Panc1 (cell line): ENCODE measurements at places on chromosomes 11 and 22.

DNA sequence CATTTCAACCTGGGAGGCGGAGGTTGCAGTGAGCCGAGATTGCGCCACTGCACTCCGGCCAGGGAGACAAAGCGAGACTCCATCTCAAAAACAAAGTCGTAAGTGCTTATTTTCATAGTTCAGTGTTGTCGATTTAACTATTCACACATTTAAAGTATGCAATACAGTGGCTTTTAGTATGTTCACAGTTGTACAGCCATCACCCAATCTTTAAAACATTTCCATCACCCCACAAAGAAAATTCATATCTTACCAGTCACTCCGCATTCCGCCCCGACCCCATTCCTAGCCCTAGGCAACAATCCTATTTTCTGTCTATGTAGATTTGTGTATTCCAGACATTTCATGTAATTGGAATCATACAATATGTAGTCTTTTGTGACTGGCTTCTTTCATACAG is 11.9 kb downstream of the IPO7 start:
- no peak for DNase-seq

GRCh38 chr11:102552020-102552419 is 21.5 kb upstream of the MMP7 start:
- no peak for DNase-seq

GRCh38 chr11:104652996-104653395 is 245.3 kb downstream of the CASP12 start:
- no peak for DNase-seq

DNA sequence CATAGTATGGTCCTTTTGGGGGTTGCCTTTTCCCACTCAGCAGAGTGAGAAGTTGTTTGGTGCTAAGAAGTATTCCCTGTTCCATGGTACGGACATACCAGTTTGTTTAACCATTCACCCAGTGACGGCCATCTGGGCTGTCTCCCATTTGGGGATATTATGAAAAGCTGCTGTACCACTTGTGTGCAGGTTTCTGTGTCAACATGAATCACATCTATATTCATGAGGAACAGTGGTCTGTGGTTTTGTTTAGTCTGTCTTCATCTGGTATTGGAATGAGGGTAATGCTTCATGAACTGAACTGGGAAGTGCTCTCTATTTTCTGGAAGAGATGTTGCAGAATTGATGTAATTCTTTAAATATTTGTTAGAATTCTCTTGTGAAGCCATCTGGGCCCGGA is 89.5 kb downstream of the TRMU start:
- DNase-seq: no peak

DNA sequence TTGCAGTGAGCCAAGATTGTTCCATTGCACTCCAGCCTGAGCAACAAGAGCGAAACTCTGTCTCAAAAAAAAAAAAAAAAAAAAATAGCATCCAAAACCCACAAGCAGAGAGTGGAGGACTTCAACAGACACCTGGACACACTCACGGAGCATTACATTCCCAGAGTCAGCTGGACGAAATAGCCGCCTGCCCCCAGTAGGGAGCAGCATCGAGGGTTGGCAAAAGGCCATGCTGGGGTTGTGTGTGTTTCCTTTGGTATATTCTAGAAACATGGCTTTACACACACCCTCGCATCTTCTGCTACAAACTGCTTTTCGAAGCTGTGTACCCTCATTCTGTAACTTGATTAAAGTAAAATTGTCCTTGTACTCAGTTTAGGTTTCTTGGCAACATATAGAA is 5.3 kb downstream of the ADA2 start:
- no peak for DNase-seq

DNA sequence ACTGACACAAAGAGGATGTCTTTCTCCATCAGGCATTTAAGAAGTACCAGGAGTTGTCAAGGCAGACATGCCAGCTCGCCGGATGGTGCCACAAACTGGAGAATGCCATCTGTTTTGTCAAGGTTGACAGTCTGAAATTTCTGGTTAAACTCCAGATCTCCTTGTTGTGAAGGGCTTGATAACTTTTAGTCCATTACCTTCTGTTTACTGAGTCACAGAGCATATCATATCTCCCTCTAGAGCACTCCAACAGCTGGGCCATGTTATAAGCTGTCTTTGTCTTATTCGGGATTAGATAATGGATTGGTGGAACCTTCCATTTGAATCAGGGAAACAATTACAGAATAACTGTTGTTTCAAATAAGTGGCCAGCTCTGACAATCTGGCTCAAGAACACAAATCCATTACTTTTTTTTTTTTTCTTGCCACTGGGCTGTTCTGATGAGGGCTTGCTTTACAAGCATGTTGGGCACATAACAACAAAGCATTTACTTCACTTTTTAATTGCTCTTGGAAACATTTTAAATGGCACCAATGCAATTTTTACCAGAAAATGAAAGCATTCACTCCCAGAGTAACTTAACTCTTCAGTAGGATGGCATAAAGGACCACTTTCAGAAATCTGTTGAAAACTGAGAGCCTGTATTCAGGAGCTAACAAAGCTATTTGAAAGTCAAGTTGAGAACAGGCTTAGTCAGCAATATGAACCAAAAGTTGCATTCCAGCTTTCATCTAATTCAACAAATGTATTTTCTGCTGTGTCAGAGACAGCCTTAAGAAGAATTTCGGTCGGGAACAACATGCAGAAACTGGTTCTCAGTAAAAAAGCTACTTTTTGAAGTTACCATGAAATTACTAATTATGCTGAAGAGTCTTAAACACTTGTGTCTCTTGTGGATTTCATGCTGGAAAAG is 227.6 kb upstream of the PITPNB start:
- DNase-seq: no peak

DNA sequence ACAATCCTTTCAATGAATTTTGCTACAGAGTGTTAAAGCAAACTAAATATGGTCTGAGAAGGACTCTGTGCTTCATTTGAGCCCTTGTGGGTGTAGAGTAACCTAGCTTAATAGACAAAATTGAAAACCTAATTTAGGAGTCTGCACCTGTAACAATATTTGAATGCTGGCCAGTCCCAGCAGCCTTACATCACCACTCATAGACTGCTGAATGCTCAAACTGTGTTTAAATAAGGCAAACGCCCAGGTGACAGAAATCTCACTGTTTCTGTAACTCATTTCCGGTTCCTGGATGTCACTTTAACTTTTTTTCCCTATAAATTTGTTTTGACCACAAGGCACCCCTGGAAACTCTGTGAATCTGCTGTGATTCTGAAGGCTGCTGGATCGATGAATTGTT is 45.5 kb upstream of the GLYATL1B start:
- no peak for DNase-seq

GRCh38 chr11:64364435-64364834 is 5.5 kb downstream of the RPS6KA4 start:
- no peak for DNase-seq

DNA sequence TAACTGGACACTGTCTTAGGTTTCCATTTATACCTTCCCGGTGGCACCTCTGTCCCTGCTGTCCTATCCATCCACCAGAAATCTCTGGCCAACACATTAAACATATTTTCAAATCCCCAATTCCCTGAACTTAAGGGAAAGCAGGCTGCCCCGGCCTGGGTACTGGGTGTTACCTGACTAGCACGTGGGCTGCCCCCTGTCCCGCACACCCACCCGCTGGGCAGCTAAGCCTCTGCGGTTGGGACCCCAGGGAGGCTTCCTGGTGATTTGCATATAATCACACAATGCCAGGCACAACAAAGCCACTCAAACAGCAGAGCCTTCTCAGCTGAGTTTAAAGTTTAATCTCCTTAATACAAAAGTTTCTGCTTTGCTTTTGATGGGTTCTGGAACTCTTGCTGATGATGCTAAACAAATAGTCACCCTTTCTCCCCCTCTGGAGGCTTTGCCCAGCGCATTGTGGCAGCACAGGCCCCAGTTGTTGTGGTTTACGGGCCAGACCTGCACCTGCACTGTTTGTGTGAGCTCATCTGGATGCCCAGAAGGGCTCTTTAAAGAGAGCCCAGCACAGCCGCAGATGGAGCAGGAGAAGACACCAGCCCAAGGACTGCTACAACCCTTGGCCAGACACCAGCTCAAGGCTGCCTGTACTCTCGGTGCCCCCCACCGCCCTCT is 59.9 kb upstream of the POU2AF1 start:
- no peak for DNase-seq

DNA sequence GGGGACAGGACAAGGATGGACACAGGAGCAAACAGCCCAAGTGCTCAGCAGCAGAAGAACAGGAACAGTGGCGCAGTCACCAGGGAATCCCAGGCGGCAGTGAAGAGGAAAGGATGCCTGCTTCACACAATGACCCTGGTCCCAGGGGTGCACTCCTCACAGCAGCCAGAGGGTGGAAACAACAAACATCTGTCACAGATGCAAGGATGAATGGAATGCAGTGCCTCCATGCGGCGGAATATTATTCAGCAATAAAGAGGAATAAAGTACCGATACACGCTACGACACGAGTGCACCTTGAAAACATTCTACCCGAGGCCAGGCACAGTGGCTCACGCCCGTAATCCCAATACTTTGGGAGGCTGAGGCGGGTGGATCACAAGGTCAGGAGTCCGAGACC is 12.7 kb downstream of the CSNK1E start:
- DNase-seq: no peak

DNA sequence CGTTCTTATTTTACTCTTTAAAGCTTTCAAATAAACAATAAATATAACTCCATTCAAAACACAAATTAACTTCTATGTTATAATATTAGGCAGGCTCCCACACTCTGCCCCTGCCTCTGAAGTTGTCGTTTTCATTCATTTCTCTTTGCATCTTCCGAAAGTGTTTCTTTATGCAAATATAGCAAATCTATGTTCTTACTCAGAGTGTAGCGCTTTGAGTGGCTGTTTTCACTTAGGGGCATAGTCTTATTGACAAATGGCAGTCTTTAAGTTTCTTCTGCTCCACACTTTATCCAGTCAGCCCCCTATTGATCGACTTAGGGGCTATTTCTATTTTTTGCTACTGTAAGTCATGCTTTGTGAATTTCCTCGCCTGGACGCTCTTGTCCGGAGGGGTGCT is 45.3 kb upstream of the RTL6 start:
- DNase-seq: no peak

GRCh38 chr11:68012843-68013610 is 2.9 kb downstream of the ALDH3B1 start:
- DNase-seq: no peak

- DNase-seq: no peak
These were observed 5.6 kb downstream of the RCE1 start for GRCh38 chr11:66848671-66849500.

GRCh38 chr11:108902027-108902469 is 237.2 kb downstream of the DDX10 start:
- no peak for DNase-seq

- DNase-seq: no peak
These were observed 4.5 kb downstream of the C11orf97 start for GRCh38 chr11:94516725-94517124.

GRCh38 chr11:7645206-7645605 is 28.1 kb downstream of the CYB5R2 start:
- no peak for DNase-seq

GRCh38 chr11:102313238-102313940 is 3.9 kb upstream of the BIRC3 start:
- no peak for DNase-seq

GRCh38 chr11:47837292-47837691 is 10.9 kb downstream of the NUP160 start:
- no peak for DNase-seq

DNA sequence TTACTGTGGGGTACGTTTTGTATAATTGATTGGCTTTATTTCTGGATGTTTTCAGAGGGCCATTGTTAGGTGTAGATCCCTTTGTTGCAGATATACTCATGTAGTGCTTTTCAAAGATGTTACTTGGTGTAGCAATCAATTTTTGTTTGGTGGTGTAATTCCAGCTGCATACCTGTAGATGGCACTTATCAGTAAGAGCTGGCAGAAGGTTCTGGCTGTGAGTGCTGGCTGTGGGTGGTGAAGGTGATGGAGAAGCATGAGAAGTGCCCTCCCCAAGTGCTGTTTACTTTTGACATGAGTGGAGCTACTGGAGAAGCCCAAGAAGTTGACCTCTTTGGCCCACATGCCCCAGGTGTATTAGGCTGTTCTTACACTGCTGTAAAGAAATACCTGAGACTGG is 1074.9 kb downstream of the FAM181B start:
- DNase-seq: no peak

GRCh38 chr11:67370351-67371076 is 2.9 kb downstream of the CLCF1 start:
- no peak for DNase-seq

GRCh38 chr22:49481659-49482399 is 345.8 kb downstream of the BRD1 start:
- no peak for DNase-seq

- DNase-seq: peak; percentile 27
These were observed 102.6 kb downstream of the RELT start for GRCh38 chr11:73478737-73479347.

DNA sequence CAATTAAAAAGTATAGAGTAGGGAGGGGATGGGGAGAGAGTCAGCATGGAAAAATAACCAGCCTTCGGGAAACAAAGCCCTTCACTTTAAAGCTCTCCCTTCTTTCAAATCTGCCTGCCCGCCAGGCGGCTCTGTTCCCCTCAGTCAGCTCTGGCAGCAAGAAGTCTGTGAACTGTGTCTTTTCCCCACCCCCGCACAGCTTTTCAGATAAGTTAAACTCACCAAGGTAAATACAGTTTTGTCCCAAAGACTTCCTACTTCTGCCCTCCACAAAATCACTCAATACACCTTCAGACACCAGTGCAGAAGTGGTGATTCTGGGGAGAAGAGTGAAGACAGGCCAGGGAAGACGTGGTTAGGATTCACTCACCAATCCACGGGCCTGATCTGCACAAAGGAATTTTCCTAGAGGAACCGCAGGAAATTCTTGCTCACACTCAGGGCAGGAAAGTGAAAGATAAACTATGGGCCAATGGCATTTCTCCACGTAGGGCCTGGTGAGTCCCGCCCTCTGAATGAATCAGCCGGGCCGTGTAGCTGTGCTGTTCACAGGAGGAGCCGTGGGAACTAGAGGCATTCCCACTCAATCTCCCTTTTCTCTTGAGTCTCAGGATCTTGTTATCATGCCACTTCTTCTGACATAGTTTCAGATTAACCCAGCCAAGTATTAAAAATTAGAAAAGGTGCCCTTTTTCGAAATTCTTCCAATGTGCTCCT is at the start of gene TRIM5:
TRIM5 (minus strand) TSS at position 429 of the 717 bp plus-strand sequence. CDS start 4,897 bp downstream, outside the sequence.
- peak; percentile 97 for DNase-seq

DNA sequence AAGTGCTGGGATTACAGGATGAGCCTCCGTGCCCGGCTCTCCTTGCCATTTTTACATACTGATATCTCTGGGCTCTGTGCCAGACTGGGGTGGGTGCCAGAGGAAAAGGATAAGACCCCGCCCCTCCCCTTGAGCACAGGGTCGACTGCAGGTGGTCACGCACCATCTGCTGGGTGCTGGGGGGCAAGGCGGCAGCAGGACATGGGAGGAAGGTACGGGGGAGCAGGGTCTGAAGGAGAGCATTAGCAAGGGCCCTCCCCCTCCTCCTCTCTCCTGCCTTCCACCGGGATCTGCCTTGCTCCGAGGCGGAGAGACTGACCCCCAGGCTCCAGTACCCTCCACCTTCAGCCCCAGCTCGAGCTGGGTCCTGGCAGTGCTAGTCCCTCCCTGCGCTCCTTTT is 9.7 kb upstream of the PGA3 start:
- no peak for DNase-seq
